Non-pigmented ciliary epithelial cell (primary cell): ENCODE measurements at places on chromosomes 5 and 9.

DNA sequence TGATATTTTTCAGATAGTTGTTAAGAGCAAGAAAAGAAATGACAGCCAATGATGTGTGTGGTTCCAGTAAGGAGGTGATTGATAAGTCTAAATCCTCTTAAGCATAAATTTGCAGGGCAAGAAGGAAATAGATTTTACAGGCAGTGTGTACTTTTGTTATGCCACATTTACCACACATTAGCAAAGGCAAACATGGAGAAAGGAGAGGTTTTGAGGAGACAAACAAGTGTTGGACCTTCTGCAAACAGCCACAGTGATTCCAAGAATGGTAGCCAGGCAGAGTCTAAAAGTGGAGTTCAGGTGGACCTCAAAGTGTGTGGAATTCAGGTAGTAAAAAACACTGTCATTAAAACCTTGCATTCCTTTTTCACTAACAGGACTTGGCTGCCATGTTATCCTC, 295.9 kb upstream of the ITGA1 start:
- DNase-seq: no peak

- DNase-seq: no peak
Measured at GRCh38 chr5:20555034-20555433, 567.0 kb upstream of the CDH18 start.

GRCh38 chr5:6710070-6710469, 3.2 kb upstream of the TENT4A start:
- DNase-seq: no peak

- DNase-seq: no peak
Measured at GRCh38 chr9:108180541-108180940, 675.2 kb downstream of the ACTL7B start.

- no peak for DNase-seq
Measured at GRCh38 chr9:121445986-121446385, 53.7 kb downstream of the GGTA1 start.

GRCh38 chr5:52771343-52772039, 16.2 kb upstream of the ITGA1 start:
- DNase-seq: no peak

DNA sequence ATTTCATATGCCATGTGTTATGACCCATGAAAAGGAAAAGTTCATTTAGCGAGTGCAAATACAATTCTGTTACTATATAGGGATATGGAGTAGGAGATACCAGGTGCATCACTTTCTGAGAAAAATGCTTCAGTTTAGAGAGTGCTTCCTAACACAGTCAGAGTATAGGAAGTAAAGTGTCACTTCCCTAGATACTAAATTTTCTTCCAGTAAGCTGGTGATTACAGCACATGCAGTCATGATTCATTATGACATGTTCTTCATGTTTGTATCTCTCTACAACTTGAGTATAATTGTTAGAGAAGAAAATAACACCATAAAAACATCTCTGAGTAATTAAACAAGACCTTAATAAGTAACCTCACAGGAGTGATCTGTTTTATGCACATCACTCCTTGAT, 837.0 kb downstream of the DNAH5 start:
- DNase-seq: no peak
